ENCODE measurements at places on chromosomes 12 and 14.

- no peak for DNase-seq
Observed at GRCh38 chr12:93939641-93940325, 208.6 kb upstream of the PLXNC1 start.

DNA sequence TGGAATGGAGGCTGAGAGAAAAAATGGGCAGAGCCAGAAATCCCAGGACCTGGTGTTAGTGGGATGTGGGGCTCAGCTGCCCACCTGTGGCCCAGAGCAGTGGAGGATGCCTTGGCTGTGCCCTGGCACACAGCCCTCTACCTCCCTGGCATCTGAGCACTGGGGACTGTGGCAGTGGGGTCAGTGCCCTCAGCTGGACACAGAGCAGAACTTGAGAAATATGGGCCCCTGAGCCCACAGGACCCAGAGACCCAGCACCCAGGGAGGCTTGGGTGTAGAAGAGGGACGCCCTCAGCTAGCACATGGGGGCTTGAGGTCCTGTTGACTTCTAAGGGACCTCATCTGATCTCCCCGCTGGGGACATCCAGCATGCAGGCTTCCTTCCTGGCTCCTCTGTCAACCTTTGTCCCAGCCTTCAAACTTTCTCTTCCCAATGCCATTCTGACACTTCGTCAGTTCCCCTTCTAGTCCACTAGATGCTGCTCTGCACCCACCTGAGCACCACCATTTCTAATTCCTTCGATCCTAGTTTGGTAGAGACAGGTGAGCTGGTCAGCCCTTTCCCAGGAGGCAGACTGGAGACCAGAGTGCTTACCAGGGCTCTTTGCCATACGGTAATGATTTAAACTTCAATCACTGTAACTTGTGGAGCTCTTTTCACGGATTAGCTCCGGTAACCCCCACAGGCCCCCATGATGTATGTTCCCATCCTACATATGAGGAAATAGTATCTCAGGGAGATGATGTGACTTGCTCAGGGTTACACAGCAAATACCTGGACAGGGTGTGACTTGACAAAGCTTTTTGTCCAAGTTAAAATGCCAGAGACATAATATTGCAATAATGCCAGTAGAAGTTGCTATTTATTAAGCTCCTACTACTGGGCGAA lies 143.7 kb downstream of the ASCL4 start:
- peak; percentile 5 for DNase-seq

DNA sequence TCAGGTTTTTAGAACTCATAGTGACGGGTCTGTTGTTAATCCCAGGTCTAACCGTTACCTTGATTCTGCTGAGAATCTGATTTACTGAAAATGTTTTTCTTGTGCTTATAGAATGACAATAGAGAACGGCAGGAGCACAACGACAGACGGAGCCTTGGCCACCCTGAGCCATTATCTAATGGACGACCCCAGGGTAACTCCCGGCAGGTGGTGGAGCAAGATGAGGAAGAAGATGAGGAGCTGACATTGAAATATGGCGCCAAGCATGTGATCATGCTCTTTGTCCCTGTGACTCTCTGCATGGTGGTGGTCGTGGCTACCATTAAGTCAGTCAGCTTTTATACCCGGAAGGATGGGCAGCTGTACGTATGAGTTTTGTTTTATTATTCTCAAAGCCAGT lies 34.4 kb downstream of the PSEN1 start:
- DNase-seq = no peak

GRCh38 chr12:13197526-13198143 lies 1.1 kb downstream of the EMP1 start:
- peak; percentile 36 for DNase-seq

- DNase-seq = no peak
Observed at GRCh38 chr14:45526715-45527549, 273.9 kb upstream of the MIS18BP1 start.

DNA sequence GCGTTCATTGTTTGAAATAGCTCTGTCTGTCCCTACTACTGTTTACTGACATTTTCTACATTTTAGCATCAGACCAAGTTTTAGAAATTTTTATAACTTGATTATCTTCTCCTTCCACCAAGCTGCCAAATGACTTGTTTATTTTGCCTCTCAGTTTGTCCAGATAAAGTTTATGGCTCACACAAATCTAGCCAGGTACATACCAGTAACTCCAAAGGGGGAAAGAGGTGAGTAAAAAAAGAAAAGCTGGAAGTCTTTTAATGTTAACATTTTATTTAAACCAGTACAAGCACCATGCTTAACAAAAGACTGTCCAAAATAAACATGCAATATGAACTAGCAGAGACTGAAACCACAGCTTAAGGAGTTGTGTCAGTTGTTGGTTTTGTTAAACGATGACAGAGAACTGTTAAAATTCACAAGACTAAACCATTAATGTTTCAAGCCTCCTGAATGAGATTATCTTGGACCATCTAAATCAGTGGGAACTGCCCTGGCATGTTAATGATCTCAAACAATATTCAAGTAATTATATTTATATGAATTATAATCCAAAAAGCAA lies 14.5 kb downstream of the GMFB start:
- peak; percentile 17 for DNase-seq

DNA sequence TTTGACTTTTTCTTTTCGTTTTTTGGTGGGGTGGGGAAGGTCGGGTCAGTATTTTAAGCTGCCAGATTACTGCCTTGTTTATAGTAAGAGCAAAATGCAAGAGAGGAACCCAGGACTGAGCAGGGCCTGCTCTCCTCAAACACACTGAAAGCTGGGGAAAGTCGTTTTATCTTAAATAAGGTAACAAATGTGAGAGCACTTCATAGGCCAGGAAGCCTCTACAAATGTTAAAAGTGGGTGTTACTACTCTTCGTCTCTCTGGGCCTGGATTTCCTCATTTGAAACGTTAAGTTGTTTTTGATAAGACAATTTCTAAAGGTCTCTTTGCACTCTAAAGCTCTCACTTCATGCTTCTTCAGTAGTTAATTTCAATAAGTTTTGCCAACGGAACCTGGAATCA lies 33.8 kb downstream of the PLEKHG7 start:
- no peak for DNase-seq

DNA sequence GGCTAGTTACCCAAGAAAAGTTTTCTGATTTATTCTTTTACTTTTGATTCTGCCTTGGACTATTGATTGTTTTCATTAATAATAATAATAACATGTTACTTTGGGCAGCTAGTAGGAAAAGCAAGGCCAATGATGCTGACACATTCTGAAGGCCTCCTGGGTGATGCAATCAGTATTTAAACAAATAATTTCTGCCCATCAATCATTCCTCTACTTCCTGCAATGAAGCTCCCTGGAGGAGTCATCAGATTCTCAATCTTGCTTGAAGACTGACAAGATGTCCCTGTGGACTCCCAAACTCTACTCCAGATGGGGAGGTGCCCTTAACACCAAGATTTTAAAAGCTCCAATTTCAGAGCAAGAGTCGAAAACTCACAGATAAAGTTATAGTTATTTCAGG lies at the start of gene SPX:
Gene SPX (plus strand): TSS at position 244 of the 400 bp plus-strand sequence. CDS start 177 bp downstream, outside the sequence.
- peak; percentile 26 for DNase-seq

DNA sequence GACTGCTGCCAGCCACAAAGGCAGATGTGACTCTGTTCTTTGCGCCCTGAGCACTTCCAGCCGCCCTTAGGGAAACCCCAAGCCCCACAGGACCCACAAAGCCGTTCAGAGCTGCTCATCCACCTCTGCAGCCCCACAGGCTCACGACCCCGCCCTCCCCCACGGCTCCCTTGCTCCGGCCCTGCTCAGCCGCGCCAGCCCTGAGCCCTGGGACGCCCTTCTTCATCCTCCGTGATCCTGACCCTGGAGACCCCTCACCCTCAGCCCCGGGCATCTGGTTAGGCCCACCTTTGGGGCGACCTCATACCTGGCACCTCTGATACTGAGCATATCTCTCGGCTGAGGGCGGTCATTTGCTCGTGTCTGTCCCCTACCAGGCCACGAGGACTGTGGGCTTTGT lies 125.8 kb upstream of the EVL start:
- no peak for DNase-seq

GRCh38 chr14:95250936-95251335 lies 68.8 kb downstream of the CLMN start:
- DNase-seq = no peak

DNA sequence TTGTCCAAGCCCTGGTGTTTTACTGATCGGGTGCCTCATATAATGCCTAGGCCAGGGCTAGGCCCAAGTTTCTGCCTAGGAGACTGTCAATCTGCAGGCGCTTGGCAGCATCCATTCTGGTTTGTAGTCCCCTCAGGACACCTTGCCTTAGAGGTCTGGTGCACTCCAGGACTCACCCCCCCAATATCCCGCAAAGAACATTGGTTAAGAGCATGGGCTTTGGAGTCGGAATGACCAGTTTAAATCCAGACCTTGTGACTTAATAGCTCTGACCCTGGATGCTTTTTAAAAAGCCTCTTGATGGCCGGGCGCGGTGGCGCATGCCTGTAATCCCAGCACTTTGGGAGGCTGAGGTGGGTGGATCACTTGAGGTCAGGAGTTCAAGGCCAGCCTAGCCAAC lies 60.0 kb downstream of the GALNT16 start:
- no peak for DNase-seq

DNA sequence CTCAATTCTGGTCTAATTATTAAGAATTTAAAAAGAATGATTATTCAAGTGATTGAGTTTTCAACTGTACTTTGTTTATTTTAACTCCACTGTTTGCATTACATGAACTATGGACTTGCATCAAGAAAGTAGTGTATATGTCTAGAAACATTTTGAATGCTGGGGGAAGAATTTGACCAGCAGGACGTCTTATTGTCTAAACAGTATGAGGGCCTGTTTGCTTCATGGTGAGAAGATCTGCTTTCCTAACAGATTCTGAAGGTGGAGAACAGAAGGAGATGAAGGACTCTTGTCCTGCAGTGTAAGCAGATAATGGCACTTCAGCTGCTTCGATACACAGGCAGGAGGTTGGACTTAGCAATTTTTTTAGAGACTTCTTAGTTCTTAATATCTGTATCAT lies 176.0 kb downstream of the DACT1 start:
- DNase-seq = no peak
